ENCODE measurements at places on chromosomes 16 and 17.

DNA sequence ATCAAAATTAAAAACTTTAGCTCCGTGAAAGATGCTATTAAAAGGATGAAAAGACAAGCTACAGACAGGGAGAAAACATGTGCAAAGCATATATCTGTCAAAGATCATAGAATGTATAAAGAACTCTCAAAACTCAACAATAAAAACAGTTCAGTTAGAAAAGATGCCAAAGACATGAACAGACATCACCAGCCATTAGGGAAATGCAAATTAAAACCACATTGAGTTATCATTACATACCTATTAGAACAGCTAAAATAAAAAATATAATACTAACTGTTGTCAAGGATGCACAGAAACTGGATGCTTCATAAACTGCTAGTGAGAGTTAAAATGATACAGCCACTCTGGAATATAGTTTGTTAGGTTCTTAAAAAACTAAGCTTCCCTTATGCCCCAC, 58.8 kb downstream of the NFATC3 start:
- DNase-seq = no peak

- DNase-seq = no peak
Observed at GRCh38 chr16:11572301-11572995, 14.3 kb downstream of the LITAF start.

DNA sequence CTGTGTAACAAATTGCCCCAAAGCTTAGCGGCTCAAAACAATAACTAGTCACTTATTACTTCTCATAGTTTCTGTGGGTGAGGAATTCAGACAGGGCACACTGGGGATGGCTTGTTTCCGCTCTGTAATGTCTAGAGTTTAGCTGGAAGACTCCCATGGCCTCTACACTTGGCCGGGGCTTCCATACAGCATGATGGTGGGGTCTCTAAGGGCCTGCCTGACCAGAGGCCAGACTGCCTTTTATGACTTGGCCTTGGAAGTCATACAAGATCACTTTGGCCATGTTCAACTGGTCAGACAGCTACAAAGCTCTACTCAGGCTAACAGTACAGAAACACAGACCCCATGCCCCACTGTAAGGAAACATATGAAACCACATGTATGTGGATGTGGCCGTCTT, 8.2 kb downstream of the GLP2R start:
- no peak for DNase-seq

DNA sequence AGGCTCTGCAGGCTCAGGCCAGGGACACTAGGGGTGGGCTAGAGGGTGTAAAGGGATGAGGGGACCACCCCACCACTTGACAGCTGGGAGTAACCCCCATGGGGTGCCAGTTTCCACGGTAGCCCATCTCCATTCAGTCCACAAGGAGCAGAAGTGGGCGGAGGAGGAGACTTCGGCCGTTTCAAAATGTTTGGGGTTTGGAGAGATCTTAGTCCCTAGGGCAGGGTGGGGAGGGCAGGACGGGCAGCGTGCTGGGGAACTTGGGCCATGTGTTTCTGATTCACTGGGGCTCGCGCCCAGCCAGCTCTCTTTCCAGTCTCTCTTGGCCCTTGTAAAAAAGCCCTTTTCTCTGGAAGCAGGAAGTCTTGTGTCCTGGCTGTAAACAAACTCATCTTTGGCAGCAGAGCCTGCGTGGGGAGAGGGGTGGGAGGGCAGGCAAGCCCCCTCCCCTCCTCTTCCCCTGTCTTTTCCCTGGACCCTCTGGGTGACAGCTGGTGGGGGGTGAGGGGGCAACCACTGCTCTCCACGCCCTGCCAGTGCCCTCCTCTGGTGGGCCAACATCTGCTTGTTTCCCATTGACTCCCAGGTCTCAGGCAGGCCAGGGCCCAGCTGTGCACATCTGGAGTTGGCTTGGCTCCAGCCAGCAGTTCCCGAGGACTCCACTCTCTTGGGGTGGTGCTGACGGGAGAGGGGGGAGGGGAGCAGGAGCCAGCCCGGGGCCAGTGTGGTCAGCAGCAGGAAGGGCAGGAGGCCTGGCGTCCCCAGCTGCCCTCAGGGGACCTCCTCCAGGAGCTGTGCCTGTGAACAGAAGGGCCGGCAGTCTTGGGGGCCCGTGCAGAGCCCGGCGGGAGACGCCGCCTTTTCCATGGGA, 8.1 kb downstream of the CYGB start:
- peak; percentile 89 for DNase-seq

GRCh38 chr16:4016658-4017057, 99.6 kb downstream of the ADCY9 start:
- DNase-seq = no peak

- DNase-seq = no peak
Observed at GRCh38 chr17:34384822-34385605, 22.0 kb upstream of the CCL1 start.

DNA sequence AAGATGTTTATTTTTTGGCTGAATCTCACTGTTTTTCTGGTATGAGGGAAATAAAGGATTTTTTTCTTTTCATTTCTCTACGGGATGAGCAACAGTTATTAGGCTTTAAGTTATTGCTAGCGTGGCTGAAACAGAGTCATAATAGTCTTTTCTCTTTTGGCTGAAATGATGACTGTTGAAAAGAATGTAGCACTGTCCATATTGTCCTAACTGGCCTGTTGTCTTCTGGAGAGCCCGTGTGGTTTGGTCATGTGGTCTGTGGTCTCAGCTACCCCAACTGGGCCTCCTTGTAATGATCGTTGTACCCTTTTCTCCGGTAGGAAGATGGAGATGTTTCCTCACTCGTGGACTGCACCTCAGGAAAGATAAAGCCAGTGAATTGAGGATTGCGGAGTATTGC, 36.6 kb downstream of the EPN2 start:
- no peak for DNase-seq

DNA sequence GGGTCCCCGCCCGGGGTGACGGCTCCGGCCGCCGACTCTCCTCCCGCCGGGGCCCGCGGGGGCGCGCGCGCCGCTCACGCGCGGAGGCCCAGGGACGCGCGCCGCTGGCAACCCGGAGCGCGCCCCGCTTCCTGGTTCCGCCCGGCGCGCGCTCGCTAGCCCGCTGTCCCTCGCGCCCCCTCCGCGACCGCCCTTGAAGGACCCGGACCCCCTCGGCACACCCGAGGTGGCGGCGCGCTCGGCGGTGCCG, at the start of gene STAT5B:
Gene STAT5B, minus strand, starts transcription at position 33 of the 250 bp plus-strand sequence. CDS start 44,264 bp downstream, outside the sequence.
- DNase-seq = peak; percentile 74

DNA sequence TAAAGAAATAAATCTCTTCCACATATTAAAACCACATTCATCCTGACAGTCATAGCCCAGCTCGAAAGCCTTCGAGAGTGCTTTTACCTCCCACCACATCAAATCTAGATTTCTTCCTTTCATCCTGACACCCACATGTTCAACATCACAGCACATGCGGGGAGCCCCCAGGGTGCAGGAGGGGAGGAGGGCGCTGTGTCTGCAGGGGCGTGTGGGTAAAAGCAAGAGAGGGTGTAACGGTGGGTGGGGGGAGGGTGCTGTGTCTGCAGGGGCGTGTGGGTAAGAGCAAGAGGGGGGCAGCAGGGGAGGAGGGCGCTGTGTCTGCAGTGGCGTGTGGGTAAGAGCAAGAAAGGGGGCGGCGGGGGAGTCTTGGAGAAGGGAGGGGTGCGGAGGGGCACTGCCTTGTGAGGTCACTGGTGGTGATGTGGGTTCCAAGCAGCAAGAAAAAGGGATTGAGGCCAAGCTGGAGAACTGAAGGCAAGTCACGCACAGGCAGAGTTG, 34.7 kb downstream of the ADCY9 start:
- peak; percentile 34 for DNase-seq

DNA sequence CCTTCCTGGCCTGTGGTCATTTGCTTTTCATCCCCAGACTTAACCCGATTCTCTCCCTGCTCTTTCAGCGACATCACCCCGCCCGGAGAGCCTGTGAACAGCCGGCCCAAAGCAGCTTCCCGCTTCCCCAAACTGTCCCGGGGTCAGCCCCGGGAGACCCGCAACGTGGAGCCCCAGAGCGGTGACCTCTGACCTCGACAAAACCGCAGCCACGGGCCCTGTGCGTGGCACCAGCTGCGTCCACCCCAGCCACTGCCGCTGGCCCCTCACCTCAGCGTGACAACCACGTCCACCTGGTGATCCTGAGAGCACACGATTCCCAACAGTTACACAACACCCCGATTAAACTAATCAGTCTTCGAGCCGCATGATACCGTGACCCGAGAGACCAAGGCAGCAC, 235.2 kb downstream of the CPPED1 start:
- DNase-seq = no peak

DNA sequence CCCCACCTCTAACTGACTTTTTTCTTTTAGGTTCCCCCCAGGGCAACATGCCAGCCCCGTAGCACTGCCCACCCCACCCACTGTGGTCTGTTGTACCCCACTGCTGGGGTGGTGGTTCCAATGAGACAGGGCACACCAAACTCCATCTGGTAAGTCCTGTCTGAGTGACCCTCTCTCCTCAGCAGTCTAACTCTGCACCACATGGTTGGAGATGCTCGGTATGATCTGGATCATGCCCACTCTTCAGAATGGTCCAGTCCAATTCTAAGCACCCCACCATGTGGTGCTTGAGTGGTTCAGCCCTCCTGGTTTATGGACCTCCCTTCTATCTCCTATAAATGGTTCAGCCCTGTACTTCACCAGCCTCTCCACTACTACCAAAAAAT, 5.9 kb downstream of the KDM6B start:
- DNase-seq = no peak

GRCh38 chr17:79372470-79373238, 238.2 kb downstream of the RBFOX3 start:
- DNase-seq = no peak

DNA sequence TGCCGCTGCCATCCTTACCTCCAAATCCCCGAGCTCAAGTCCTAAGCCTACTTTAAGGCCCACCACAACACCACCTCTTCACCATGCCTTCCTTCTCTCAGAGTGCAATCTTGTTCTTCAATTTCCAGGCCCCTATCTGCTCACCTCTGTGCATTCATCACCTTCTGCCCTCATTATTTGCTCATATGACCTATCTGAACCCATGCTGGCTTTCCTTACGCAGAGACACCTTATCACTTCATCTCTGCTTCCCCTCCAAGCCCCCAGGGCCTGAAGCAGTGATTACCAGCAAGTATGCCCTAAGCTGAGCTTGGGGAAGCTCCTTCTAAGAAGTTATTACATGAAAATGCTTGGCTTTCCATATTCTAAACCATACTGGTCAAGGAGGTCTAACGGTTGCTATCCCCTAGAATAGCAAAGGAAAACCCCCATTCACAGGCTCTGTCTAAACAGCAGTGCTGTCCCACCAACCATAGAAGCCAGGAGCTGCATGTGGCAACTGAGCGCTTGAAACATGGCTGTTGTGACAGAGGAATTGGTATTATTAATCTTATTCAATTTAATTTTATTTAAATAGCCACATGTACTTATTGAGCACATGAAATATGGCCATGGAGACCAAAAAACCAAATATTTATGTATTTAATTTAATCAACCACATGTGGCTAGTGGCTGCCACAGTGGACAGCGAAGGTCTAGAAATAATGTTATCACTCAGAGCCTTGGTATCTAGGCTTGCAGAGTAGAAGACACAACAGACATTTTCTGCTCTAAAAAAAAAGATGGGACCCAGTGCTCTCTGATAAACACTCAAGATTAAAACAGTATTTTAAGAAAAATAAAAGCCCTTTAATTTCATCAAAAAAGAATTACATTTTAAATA, 13.9 kb downstream of the USP7 start:
- no peak for DNase-seq

- no peak for DNase-seq
Observed at GRCh38 chr16:59252317-59252716, 518.2 kb upstream of the GOT2 start.

DNA sequence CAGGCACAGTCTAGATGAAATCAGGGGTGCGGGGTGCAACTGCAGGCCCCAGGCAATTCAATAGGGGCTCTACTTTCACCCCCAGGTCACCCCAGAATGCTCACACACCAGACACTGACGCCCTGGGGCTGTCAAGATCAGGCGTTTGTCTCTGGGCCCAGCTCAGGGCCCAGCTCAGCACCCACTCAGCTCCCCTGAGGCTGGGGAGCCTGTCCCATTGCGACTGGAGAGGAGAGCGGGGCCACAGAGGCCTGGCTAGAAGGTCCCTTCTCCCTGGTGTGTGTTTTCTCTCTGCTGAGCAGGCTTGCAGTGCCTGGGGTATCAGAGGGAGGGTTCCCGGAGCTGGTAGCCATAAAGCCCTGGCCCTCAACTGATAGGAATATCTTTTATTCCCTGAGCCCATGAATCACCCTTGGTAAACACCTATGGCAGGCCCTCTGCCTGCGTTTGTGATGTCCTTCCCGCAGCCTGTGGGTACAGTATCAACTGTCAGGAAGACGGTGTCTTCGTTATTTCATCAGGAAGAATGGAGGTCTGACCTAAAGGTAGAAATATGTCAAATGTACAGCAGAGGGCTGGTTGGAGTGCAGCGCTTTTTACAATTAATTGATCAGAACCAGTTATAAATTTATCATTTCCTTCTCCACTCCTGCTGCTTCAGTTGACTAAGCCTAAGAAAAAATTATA, 1.6 kb downstream of the HBA1 start:
- no peak for DNase-seq

- no peak for DNase-seq
Observed at GRCh38 chr17:58303971-58304749, 23.4 kb upstream of the MPO start.

DNA sequence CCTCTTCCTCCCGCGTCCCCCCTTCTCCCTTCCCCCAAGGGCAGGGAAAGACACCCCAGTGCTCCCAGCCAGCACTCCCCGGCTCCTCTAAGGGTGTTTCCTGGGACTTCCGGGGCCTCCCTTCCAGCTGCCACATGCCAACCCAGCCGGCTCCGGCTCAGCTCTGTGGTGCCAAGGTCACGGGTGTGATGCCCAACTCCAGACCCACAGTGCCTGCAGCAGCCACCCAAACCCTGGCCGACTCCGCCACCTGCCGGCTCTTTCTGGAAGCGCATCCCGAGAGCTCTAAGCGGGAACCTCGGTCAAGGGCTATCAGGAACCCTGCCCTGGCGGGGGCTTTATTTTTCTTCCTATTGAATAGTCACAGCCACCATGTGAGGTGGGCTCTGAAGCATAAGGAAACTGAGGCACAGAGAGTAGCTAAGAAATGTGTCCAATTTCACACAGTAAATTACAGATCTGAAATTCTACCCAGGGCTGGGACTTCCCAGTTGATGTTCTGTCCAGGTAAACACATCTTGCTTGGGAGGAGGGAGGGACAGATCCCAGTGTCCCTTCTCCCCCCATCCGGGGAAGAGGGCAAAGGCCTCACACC, 3.3 kb upstream of the PPP1R1B start:
- DNase-seq = peak; percentile 76

GRCh38 chr17:17387017-17387497, 83.9 kb downstream of the NT5M start:
- DNase-seq = no peak

DNA sequence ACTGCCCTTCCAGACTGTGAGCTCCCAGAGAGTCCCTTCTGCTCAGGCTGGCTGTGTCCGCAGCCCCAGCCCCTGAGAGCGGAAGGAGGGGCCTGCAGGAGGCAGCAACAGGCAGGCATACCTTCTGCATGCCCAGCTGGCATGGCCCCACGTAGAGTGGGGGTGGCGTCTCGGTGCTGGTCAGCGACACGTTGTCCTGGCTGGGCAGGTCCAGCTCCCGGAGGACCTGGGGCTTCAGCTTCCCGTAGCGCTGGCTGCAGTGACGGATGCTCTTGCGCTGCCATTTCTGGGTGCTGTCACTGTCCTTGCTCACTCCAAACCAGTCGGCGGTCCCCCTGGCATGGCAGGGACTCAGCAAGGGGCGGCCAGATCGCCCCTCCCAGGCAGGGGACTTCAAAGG, 9.0 kb downstream of the RHBDF1 start:
- no peak for DNase-seq
